T-helper 1 cell (primary cell): ENCODE measurements at places on chromosomes 1 and 21.

DNA sequence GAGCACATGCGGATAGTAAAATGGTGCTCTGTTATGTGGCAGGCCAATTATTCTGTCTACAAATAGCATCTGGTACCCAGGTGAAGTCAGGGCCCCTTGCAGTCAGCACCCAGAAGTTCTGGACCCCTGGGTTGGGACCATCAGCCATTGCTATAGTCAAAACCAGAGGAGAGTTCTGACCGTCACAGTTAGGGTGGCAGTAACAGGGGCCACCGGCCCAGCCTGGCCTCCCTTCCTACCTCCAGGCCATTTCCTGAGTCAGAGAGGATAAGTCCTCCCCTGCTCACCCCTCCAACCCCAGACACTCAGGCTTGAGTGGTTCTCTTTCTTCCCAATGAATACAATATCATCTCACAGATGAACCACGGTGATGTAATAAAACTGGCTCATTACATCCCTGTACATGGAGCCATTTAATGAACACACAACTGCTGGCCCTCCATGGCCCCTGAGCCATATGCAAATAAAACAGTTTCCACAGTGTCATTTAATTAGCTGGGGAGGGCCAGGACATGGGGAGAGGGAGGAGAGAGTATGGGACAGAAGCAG is 673.6 kb downstream of the MATN1 start:
- DNase-seq: no peak

DNA sequence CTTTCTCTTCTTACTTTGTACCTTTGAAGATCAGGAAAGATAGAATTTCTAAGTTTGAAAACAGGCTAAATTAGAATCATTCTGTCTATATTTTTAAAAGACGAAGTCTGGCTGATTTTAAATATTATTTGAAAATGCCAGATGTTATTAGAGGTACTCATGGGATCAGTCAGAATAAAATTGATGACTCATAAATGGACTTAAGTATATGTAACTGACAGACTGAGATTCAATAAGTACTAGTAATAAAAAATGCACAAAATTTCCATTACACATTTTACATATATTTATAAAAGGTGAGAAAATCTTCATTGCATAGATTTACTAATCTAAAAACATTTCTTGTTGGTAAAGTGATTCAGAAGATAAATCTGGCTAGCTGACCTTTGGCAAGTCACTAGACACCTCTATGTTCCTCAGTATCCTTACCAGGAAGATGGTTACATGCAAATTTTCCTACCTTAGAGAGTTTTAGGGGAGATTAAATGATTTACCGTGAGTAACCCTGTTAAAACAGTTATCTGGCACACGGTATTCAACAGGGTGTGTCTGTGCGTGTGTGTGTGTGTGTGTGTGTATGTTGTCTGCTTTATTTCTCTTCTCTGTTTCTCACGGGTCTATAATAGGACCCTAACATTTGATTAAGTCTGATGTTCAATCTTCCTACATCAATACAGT is 189.0 kb downstream of the RUNX1 start:
- no peak for DNase-seq

DNA sequence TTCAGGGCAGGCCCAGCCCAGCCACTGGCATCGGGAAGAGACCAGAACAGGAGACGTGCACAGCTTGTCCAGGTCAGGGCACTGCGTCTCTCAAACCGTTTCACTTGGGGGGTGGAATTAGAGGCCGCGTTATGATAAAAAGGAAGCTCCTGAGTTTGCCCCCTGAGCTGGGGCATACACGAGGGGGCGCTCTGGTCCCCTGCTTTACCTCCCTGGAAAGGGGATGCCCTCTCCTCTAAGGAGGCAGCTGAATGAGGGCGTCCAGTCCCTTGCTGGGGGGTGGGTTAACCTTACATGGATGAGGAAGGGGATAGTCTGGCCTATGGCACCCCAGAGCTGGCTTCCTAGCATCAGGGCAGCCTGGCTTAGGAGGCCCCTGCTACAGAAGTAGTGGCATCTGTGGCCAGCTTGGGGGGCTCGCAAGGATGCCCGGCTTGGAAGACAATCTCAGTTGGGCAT is 2.3 kb downstream of the MYOG start:
- DNase-seq: no peak

- DNase-seq: no peak
Observed at GRCh38 chr1:233015965-233016364, 65.6 kb downstream of the NTPCR start.

DNA sequence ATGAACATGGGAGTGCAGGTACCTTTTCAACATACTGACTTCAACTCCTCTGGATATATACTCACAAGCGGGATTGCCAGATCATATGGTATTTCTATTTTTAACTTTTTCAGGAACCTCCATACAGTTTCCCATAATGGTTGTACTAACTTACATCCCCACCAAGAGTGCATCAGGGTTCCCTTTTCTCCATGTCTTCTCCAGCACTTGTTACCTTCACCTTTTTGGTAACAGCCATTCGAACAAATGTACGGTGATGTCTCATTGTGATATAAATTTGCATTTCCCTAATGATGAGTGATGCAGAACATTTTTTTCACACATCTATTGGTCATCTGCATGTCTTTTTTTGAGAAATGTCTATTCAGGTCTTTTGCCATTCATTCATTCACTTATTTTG is 25.9 kb upstream of the ACTA1 start:
- DNase-seq: no peak

- DNase-seq: no peak
Observed at GRCh38 chr1:170156594-170156993, 10.8 kb downstream of the NTMT2 start.

GRCh38 chr1:207001492-207002245 is 30.9 kb downstream of the C1orf116 start:
- DNase-seq: no peak

DNA sequence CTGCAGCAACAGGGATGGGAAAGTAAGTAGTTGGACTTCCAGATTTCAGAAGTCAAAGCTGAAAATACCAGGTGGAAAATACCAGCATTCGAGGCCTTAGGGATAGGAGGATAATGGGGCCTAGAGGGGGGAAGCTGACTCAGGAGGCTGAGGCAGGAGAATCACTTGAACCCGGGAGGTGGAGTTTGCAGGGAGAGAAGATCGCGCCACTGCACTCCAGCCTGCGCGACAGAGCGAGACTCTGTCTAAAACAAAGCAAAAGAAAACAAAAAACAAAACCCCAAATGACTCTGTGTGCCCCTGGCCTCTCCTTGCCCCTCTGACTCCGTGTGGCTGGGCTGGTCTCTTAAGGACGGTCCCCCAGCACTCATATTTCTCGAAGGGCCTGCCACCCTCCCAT is 3.4 kb downstream of the SH2D2A start:
- no peak for DNase-seq
